Right forelimb (tissue), 1 donor: ENCODE measurements at places on chromosomes 2 and 18.

DNA sequence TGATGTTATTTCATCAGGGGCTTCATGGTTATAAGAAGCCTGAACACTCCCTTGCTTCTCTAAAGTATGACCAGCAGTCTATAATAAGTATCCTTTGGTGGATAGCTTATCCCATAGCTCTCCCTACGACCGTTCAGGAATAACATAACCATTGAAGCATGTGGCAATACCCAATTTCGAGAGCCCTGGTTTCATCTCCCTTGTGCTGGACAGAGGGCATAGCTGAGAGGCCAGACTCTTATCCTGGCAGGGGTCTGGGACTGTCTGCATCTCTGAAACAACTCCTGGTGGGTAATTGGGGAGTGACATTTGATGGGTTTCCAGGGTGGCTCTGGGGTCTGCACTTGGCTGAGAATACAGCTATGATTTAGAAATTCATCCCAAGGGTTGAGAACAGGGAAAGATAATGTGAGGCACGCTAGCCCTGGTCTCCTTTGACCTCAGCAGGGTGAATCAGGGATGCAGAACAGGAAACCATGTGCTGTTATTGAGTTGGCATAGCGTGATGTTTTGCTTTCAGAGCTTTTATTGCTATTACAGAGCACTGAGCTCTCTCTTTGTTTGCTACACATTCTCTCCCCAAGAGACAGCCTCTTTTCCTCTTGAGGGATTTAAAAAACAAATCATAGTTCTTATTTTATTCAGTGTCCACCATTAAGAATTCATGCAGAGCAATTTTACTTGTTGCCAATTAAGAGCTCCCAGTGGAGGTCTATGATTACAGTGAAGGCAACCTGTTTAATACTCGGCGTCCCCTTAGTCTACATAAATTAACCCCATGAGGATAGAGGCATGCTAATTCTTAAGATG lies 274.5 kb downstream of the NCKAP5 start:
- DNase-seq = no peak

DNA sequence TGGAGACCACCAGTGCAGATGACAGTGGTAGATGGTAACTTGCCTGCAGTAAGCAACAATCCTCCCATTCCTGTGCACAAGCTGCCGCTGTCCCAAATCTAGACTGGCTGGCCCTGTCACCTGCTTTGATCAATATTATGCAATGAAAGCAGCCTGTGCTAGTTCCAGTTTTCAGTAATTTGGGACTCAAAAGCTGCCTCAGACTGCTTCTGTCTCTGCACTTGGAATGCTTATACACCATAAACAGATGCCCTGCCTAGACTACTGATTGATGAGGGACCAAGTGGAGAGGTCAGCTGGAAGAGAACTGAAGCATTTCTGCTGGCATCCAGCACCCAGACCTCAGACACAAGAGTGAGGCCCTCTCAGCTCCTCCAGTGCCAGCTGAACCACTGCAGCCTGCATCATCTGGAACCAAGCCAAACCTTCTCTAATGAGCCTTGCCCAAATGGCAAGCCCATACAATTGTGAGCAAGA lies 24.9 kb downstream of the CCBE1 start:
- no peak for DNase-seq

DNA sequence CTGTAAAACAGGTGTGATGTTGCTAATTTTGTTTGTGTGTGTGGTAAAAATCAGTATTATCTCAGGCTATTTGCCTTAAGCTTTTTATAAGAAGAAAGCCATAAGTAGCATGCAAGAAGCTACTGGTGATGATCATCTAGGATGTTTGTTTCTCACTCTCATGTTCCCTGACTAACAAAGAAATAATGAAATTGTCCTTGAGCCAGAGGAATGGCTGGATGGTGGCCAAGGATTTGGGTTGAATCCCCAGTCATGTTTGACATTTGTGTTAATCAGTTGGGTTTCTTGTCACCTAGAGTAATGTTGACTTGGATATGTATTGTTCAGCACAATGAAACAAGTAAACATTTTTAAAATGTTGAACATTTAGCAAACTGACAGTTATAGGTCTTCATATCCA lies 496.8 kb upstream of the ZEB2 start:
- DNase-seq = no peak

DNA sequence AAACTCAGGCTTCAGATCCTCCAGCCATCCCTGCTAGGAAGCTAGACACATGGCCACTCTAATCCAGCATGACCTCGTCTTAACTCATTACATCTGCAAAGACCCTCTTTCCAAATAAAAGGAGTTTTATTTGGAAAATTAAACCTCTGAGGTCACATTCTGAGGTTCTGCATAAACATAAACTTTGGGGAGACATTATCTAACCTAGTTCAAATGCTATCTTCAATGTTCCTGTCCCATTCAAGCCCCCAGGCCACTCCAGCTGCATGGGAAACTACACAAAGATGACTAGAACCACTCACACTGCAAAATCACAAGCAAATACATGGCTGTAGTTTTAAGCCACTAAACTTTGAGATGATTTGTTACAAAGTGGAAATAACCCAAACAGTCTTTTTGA lies 99.0 kb upstream of the RNF152 start:
- DNase-seq = no peak

DNA sequence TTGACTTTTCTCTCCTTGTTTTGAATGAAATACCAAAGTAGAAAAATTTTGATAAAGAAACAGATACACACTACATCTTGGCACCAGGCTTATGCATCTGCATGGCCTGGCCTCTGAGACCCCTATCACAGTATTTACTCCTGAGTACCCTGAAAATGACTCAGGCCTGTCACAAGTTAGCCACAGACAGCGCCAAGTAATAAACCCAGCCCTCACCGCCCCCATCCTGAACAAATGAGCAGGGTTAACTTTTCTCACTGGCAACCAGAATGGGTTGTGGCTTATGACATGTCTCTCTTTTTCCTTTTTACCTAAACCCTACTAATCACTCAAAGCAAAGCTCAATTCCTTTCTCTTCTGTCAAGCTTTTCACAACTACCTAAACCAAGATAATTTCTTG lies 35.3 kb downstream of the SPRED2 start:
- no peak for DNase-seq

DNA sequence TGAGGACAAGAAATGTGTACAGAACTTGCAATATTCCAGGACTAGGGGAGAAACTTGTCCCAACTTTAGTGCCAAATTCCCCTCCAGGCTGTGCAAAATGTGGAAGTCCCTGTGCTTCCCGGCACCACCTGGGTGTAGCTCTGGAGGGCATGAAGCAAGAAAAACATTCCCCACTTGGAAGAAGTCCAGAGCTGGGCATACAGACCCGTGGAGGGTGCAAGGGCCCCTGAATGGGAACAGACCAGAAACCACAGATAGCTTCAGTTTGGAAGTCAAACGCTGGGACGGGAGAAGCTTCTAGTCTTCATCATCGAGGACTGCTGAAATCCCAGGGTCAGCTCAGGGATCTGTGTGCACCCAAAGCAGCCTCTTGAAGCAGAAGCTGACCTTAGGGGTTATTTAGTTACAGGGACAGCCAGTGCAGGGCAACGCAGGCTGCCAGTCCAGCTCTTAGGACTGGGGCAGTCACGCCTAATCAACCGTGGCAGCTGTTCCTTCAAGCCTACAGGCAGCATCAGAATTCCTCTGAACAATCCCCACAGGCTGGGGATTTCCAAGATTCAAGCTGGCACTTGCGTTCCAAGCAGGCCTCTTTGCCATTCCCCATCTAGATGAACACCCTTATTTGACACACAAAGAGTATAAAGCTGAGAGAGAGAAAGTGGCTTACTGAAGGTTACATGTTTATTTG lies 269.4 kb downstream of the LOXHD1 start:
- DNase-seq = no peak
